ENCODE measurements at places on chromosomes 13 and 19.

DNA sequence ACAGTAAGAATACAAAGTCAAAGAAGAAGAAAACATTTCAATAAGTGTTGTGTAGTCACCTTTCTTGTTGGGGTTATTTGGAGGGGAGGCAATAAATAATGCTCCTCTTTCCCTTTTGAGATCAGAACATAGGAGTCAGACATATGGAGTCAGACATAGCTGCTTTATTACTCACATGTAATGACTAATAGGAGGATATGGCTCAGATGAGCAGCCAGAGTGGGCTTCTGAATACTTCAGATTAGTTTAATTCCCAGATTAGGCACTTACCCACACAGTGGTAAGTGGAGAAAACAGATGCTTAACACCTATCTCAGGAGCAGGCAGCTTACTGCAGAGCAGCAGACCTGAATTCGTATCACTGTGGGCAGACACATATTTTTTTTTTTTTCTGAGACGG is 31.7 kb upstream of the C1QTNF9B start:
- DNase-seq: no peak

DNA sequence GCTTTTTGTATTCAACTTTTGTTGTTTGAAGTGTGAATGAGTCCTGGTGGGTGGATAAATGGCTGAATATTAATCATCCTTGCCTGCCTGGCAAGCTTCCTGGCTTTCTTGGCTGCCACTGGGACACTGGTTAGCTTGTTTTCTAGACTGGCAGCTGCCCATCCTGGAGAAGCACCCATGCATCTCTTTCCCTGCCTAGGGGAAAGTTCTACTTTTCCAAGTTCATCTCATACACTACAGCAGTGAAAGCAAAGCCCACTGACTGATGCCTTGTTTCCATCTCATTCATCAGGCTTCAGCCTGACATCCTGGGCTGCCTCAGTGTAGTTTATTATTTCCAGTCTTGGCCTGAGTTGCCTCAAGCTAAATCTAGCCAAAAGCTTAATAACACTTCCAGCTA is 244.8 kb downstream of the PCDH20 start:
- DNase-seq: no peak

DNA sequence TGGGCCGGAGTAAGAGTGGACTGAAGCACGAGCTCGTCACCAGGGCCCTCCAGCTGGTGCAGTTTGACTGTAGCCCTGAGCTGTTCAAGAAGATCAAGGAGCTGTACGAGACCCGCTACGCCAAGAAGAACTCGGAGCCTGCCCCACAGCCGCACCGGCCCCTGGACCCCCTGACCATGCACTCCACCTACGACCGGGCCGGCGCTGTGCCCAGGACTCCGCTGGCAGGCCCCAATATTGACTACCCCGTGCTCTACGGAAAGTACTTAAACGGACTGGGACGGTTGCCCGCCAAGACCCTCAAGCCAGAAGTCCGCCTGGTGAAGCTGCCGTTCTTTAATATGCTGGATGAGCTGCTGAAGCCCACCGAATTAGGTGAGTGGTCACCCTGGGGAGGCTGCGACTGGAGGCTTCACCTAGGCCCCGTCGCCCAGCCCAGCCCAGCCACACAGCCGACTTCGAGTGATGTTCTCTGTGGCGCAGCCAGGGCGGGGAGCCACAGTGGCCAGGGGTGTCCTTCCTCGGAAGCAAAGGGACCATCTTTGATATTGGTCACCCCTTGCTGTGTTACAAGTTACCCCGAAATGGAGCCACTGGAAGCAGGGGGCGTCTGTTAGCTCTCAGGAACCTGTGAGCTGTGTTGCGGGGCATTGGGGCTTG is 5.6 kb downstream of the PIAS4 start:
- no peak for DNase-seq

- no peak for DNase-seq
These were observed 17.4 kb upstream of the PLPP2 start for GRCh38 chr19:308471-309205.

DNA sequence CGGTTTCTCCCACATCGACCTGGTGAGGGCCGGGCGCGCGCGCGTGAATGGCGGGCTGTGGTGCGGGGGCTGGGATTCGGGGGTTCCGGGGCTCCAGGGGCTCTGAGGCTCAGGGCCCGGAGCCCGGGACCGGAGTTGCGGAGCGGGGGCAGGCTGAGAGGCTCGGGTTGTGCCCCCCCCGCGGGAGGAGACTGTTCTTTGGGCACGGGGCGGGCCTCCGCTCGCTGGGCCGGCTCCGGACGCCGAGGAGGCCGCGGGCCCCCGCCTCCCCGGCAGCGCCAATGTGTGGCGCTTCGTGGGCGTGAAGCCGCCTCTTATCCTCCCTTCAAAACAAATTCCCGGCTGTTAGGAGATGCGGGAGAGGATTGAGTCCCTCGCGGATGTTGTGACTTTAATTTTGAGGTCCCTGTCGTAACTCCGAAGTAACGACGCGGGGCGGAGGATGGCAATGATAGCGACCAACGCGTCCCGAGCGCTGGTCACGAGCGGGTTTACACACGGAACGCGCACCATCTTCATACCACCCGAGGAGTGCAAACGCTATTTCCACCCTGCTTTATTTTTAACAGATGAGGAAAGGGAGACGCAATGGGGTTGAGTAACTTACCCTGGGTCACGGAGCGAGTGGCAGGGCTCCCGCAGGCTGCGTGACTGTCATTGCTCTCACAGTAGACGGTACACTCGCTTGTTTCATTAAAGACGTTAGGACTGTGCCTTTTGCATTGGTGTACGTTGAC is 536 bp downstream of the UBA2 start:
- peak; percentile 12 for DNase-seq

- no peak for DNase-seq
These were observed 10.5 kb downstream of the LYL1 start for GRCh38 chr19:13092158-13092543.

DNA sequence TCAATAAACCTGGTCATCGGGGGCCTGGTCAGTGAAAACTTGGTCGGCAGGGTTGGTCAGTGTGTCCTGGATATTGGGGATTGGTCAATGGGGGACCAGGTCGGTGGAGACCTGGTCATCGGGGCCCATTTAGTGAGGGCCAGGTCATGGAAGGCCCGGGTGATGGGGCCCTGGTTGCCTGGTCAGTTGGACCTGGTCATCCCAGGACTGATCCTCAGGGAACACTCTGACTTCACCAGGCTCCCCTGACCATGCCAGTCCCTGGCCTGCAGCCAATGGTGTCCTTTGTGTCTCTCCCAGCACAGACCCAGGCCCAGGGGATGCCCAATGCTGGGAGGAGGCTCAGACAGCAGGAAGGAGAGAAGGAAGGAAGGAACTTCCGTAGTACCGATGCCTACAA is 42.1 kb upstream of the TPM4 start:
- no peak for DNase-seq

DNA sequence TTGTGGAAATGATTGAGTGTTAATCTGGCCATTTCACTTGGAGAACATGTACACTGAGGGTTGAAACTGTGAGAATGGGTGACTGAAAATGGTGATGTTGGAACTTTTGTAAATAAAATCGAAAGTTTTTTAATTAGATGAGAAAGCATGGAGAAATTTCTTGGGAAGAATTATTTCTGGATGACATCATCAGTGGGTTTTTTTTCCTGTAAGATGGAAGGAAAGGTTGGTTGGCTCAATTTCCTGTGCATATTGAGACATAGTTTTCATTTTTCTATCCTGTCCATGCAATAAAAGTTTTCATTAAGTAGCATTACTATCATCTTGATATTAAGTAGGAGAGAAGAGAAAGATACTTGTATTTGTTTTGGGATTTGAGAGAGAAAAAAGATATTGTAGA is 120.6 kb upstream of the HTR2A start:
- DNase-seq: no peak

GRCh38 chr13:111245576-111246384 is 74.7 kb upstream of the TEX29 start:
- DNase-seq: no peak

GRCh38 chr13:20161275-20161950 is 561 bp upstream of the GJA3 start:
- peak; percentile 30 for DNase-seq

DNA sequence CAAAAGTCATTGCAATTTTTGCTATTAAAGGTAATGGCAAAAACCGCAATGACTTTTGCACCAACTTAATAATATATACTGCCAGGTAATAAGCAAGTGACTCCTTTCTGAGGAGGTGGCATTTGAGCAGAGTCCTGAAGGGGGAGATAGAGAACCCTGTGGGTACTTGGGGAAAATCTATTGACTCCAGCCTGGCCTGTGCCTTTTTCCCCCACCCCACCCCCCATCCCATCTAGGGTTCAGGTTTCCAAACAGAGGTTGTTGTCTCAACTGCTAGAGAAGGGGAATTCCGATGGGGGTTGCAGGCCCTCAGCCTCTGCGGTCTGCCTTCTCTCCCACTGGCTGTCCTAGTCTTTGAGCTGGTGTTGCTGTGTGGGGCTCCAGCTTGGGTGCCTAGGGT is 11.5 kb downstream of the S1PR2 start:
- no peak for DNase-seq

DNA sequence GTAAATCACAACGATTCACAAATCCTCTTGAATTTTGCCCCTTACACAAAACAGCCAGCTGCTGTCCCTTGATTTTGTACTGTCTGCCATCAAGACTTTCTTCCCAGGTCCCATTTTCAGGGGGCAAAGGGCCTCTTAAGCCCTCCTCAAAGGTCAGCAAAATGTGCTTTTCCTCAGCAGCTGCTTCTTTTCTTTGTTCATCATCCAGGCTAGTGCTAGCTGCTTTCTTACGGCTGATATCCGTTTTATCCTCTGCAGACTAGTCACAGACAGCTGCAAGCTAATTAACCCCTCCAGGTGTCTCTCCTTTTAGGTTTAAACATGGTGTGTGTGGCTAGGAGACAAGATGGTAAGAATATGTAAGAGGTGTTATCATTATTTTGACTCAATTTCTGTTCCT is 90.9 kb downstream of the NALCN start:
- DNase-seq: no peak

GRCh38 chr13:87094646-87095045 is 576.5 kb upstream of the SLITRK5 start:
- DNase-seq: no peak

DNA sequence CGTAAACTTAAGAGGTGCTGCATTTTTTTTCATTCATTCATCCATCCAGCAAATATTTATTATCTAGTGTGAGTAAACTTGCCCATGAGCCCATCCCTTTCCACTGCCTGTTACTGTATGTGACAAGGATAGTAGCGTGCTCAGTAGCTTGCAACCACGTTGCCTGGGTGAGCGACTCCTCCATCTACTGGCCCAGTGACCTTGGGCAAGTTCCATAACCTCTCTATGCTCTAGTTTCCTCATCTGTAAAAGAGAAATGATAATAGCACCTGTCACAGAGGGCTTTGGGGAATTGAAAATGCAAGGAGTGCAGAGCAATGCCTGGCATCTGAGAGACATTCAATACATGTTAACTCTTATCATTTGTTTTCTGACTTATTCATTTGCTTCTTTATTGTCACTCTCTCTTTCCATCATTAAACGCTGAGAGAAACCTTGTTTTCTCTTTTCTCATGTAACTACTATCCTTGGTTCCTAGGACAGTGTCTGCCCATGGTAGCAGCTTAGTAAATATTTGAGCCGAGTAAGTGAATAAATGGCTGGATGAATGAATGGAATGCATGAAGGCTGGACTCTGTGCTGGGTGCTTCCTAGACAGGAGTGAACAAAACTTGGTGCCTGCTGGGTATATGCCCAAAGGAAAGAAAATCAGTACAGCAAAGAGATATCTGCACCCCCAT is 19.9 kb downstream of the LRCH1 start:
- DNase-seq: no peak

DNA sequence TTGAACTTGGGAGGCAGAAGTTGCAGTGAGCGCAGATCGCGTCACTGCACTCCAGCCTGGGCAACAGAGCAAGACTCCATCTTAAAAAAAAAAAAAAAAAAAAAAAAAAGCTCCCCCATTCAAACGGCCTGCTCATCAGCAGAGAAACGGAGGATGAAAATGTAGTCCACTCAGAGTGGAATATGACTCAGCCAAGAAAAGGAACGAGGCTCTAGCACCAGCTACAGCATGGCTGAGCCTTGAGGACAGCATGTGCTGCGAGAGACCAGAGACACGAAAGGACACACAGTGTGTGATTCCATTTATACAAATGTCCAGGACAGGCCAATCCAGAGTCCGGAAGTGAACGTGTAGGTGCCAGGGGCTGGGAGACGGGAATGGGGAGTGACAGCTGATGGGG is 18.1 kb upstream of the MIER2 start:
- no peak for DNase-seq

GRCh38 chr13:97736436-97736835 is 217.0 kb upstream of the IPO5 start:
- no peak for DNase-seq

GRCh38 chr19:29928831-29929230 is 13.2 kb upstream of the URI1 start:
- DNase-seq: no peak

DNA sequence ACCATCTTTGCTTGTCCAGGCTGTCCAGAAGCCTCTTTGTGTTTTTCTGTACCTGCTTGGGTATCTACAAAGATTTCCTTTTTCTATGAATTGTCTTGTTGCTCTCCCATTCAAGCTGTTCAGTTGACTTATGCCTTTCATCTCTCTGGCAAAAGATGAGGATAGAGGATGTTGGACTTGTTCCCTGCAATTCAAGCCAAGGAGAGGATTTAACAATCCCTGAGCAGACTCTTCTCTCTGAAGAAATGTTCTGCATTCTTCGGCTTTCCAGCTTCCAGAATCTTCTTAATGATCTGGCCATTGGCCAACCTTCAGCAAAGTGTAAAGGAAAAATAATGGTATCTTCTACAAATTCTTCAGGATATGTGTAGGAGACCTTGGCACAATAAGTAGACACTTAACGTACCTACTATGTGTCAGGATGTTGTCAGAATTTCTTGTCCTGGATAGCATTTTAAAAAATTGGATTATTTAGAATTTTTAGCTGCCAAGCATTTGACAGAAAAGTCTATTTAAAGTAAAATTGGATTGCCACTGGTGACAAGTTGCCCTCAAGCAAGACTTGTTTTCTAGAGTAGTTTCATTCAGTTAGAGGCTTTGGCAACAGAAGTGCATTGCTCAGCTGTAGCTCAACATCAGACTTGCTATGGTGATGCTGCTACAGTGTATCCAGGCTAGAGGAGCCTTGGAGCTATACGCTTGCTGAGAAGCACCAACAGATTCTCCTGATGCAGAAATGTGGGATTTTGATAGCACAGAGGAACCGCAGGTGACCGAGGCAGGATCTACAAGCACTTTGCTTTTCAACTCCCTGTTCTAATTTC is 455.7 kb downstream of the SUCLA2 start:
- no peak for DNase-seq

DNA sequence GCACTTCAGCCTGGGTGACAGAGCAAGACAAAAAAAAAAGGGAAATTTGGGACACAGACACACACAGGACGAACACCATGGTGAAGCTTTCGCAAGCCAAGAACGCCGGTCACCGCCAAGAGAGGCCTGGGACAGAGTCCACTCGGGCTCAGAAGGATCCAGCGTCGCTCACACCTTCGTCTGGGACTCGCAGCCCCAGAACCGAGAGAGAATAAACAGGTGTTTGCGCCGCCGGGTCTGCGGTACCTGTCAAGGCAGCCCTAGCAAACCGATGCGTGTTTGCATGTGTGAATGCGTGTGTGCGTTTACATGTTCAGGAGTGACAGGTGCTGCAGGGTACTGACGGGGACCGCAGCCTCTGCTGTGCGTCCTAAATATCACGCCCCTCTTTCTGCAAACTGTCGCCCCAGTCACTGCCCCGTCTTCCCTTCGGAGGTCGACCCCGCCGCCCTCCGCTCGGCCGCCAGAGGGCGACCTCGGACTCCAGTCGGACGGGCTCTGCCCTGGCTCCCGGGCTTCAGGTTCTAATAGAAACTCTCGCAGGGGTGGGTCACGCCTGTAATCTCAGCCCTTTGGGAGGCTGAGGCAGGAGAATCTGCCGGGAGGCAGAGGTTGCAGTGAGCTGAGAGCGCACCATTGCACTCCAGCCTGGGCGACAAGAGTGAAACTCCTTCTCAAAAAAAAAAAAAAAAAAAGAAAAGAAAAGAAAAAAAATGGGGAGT is 11.8 kb upstream of the CSNK1G2 start:
- peak; percentile 74 for DNase-seq
